ENCODE measurements at places on chromosomes 4 and X.

GRCh38 chr4:106238820-106239420 lies 77.1 kb downstream of the TBCK start:
- peak; percentile 6 for DNase-seq

DNA sequence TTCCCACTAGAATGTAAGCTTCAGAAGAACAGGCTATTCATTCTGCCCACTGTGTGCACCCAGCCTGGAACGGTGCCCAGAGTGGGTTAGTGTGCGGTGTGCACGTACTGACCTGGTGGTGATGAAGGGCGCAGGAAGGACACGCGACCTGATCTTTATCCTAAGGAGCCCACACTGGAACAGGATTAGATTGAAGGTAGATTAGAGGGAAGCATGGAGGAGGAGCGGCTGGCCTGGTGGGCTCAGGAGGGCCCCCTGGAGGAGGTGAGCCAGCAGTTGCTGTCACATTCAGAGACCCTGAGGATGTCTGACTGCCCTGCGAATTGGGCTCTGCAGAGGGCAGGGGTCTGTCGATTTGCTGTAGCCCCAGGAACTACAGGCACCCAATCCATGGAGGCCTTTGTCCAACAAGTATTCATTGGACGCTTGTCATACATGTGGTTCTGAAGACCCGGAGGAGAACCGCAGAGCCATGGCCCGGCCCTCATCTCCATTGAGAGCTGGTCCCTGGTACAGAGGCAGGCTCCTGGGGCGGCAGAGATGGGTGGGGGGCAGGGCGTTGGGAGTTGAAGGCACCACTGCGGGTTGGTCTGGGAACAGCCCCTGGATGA lies 73.2 kb downstream of the HTRA3 start:
- no peak for DNase-seq

DNA sequence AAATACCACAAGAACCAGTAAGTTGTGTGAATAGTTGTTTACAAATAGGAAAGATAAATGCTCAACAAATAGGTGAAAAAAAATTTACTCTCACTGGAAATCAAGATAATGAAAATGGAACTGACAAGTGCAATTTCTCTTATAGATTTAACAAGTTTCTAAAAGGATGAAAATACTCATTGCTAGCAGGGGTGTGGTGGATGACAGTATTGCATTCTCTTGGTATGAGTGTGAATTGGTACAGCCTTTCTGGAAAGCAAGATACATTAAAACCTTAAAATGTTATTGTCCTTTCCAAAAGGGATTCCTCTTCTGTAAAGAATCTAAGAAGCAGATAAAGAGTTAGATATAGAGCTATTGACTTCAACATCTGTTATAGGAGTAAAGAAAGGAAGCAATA lies 240.0 kb upstream of the RPS6KA3 start:
- no peak for DNase-seq

- no peak for DNase-seq
Observed at GRCh38 chr4:54238389-54238788, 9.3 kb downstream of the PDGFRA start.

DNA sequence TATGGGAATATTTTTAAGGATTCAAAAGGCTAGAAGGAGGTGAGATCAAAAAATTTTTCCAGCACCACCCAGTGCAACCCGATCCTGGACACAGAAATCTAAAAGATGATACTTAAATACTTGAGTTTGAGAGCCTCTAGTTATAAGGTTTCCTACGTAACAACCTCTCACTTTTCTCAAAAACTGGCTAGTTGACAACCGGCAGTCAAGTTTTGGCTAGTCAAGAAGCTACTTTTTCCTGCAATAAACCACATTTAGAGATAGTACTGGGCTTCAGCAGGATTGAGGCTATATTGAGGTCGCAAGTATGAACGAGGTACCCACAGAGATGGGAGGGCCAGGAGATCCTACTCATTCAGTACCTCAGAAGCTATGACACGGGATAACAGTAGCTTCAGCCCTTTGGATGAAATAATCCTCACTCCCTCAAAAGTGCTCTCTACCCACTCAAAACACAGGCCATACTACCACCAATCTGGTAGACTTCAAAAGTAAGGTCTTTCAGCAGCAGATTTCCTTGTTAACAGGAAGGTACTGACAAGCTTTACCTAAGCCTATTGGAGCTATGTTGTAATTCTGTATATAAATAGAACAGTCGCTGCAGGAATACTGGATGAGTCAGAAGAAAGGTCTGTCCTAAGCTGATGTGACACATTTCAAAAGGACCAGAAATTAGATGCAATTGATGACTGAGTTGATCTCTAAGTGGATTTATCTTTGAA lies 1.5 kb upstream of the TSPAN5 start:
- no peak for DNase-seq

DNA sequence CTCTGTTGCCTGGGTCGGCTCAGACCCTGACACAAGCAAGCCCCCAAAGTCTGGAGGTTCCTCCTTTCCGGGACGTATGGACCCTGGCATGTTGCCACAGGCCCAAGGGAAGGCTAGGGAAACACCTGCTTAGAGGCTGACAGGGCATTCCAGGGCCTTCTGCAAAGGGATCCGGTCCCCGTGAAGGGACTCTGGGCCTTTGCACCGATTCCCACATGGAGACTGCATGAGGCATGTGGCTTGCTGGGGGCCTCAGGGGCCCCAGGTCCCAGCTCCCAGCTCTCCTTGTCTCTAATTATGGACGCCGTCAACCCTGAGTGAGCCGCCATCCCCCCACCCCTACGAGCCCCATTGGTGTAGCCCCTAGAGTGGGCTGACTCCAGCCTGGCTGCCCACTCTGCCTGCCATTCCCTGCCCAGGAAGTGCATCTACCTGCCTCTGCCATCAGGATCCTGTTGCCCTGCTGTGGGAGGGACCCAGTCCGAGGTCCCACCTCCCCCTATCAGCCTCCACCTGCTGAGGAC lies 4.2 kb upstream of the RGS12 start:
- DNase-seq: no peak

- no peak for DNase-seq
Observed at GRCh38 chrX:148609515-148610327, 109.3 kb downstream of the AFF2 start.

GRCh38 chrX:63426519-63426918 lies 75.4 kb upstream of the SPIN4 start:
- DNase-seq: no peak

DNA sequence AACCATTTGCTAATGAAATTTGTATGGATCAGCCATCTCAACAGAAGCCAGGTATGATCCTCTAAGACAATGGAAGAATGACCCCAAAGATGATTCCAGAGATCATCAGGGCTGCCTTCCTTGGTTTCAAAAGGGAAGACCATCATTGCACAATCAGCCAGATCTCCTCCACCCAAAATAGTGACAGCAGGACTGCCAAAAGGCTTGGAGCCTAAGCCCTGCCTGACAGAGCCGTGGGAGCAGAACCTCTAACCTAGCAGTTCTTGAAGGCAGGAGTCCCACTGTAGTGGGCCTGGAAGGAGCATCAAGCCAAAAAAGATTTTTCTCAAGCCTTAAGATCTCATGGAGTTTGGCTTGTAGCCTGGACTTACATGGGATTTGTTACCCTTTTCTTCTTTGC lies 226.0 kb downstream of the RASL11B start:
- DNase-seq: no peak

- DNase-seq: no peak
Observed at GRCh38 chr4:31674313-31674947, 954.3 kb downstream of the PCDH7 start.

- no peak for DNase-seq
Observed at GRCh38 chr4:32488690-32489089, 1768.5 kb downstream of the PCDH7 start.

- DNase-seq: no peak
Observed at GRCh38 chr4:147566762-147567161, 50.4 kb upstream of the TMEM184C start.

GRCh38 chr4:26648260-26648659 lies 64.4 kb downstream of the TBC1D19 start:
- no peak for DNase-seq
